Activated T-helper 17 cell treated with anti-CD3 and anti-CD28 coated beads, Interleukin-2, amount 50 U/mL, for 72 hours (primary cell): ENCODE measurements at places on chromosomes 16 and 17. TPM values are rescaled to one million over a fixed set of nuclear protein-coding genes. Genes with fewer than 3 reads are reported as not detected.

GRCh38 chr16:87126403-87127025 lies 190.7 kb downstream of the C16orf95 start:
- no peaks in the 10 kb centered on the region for H3K36me3 ChIP-seq
- no peak overlapping the region for H3K4me3 ChIP-seq
- no peak for ATAC-seq
- H3K27ac ChIP-seq, result no peak overlapping the region

HSD17B2 gene
- not detected for total RNA-seq

DNA sequence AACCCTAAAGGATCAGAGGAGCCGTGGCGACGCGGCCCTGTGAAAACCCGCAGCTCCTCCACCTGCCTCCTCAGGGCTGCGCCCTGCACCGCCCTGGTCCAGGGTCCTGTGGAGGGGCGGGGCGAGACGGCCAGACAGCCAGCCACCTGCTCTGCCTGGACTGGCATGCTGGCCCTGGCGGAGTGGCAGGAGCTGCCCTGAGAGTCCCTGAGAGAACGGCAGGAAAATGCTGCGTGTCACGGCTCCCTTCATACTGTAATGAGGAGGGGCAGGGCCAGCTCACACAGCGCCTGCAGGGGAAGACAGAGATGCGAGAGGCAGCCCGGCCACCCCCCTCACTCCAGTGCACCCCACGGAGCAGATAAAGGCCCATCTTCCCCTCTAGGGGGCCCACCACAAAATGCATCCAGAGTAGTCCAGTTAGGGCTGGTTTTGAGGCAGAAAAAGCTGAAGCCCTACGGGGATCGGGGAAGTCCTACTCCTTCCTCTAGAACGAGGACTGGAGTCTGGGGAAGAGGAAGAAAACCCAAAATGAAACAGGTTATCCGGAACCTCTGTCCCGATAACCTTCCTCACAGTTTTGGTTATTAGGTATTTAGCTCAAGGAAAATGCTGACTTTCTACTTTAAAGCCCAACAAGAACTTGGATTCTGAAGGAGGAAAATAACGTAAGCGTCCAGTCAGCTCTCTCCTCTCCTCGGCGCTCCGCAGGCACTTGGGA lies 97.6 kb upstream of the DNAH17 start:
- H3K4me3 ChIP-seq, result no peak overlapping the region
- no peak overlapping the region for H3K27ac ChIP-seq
- no peak for ATAC-seq
- H3K36me3 ChIP-seq, result peaks cover 100% of the 10 kb centered on the region
- H3K4me1 ChIP-seq, result peaks cover 11% of the 10 kb centered on the region

GRCh38 chr16:84314373-84314772 lies 19.7 kb downstream of the WFDC1 start:
- no peaks in the 10 kb centered on the region for H3K4me1 ChIP-seq
- no peak overlapping the region for H3K4me3 ChIP-seq
- H3K27ac ChIP-seq, result no peak overlapping the region
- no peaks in the 10 kb centered on the region for H3K36me3 ChIP-seq
- peaks cover 27% of the 10 kb centered on the region for H3K27me3 ChIP-seq

DHRS7C gene
- not detected for total RNA-seq

DNA sequence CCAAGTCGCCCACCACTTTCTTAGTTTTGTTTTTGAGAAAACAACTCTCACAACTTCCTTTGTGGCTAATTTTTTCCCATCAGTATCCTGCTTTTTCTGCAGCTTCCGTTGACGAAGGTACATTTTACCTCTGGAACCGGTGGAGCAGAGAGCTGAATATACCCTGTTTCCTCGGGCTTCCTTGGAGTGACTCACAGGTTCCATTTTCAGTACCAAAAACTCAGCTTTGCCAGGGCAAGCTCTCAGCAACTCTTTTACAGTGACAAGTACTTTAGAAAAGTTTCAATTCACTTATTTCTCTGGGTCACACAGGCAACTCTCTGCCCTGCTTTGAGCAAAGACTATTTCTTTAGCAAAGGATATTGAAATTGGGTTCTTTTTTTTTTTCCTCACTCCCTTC lies 318.9 kb downstream of the SNX29 start:
- peak; percentile 34 for ATAC-seq
- H3K27me3 ChIP-seq, result no peaks in the 10 kb centered on the region
- no peaks in the 10 kb centered on the region for H3K4me1 ChIP-seq

GRCh38 chr16:81900014-81900413 lies 111.3 kb downstream of the SDR42E1 start:
- H3K4me3 ChIP-seq, result no peak overlapping the region
- H3K27ac ChIP-seq, result no peak overlapping the region
- no peak for ATAC-seq
- H3K27me3 ChIP-seq, result no peaks in the 10 kb centered on the region

DNA sequence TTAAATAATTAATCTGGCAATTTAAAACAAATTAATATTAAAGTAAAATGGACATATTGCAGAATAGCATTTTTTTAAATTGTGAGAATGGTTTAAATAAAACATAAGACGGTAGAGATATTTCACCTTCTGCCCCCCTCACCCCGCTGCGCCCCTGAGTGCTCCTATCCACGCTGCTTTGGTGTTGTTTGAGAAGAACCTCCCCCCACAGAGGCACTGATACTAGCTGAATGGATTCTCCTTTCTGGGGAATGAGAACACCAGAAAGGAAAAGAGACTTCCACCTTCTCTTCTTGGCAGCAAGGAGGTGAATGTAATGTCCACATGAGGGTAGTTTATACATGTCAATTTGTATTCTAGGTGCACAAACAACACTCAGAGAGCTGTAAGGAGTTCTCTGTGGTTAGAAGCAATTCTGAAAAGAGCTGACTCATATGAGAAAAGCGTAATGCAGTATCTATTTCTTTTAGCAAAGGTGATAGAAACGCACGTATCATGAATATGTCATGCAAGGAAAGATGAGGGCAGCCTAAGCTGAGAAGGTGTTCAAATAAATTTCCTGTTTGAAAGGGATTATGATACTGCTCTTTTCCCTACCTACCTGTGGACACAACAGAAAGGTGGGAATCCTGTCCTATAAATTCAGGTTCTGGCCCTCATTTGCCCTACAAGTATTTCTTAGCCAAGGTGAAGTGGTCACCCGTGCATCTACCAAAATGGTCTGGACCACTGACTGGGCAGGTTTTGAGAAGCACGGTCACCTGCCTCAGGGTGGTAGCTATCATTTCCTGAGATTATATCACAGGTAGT lies 126.9 kb downstream of the PARN start:
- peak overlapping the region; percentile 82 for H3K27ac ChIP-seq
- H3K4me3 ChIP-seq, result peak overlapping the region; percentile 60
- peak; percentile 94 for ATAC-seq
- no peaks in the 10 kb centered on the region for H3K27me3 ChIP-seq

DNA sequence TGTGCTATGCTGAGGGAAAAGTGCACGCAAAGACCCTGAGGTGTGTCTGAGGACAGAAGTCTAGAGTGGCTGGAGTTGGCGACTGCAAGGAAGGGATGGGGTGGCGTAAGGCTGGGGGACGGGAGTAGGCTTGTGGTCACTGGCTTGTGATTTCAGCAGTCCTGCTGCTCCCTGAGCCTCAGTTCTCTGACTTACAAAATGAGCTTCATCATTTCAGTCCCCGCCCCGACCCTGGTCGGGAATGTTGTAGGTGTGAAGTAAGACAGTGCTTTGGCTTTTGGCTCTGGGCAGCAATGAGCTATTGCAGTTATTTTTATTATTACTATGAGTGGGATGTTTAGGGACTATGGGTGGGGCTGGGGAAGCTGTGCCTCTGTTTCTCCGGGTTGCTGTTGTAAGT lies 8.6 kb downstream of the ADGRG1 start:
- H3K27me3 ChIP-seq, result peaks cover 7% of the 10 kb centered on the region
- no peak overlapping the region for H3K27ac ChIP-seq
- no peak overlapping the region for H3K4me3 ChIP-seq

TLCD2 gene
- 0.26 TPM for total RNA-seq

GRCh38 chr17:78110363-78111015 lies 18.1 kb downstream of the TMC6 start:
- no peak overlapping the region for H3K4me3 ChIP-seq
- H3K27ac ChIP-seq, result peak overlapping the region; percentile 70
- H3K36me3 ChIP-seq, result peaks cover 80% of the 10 kb centered on the region
- ATAC-seq, result no peak
- no peaks in the 10 kb centered on the region for H3K27me3 ChIP-seq
- peaks cover 29% of the 10 kb centered on the region for H3K4me1 ChIP-seq

NLRC3 gene
- total RNA-seq, result 36.8 TPM

DNA sequence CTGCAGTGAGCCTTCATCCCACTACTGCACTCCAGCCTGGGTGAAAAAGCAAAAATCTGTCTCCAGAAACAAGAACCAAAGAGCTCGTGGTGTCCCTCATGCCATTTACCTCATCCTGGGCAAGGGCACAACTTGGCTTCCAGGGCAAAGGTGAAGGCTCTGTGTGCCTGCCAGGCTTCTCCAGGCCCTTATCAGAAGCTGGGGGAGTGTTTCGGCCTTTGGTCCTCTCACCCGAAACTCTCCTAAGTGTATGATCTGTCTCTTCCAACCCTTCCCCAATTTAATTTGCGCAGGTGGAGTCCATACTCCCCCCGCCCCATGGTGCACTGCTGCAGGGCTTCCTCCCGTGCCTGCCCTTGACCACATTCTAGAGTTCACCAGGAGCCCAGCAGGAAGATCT lies 1.1 kb downstream of the CES2 start:
- peaks cover 27% of the 10 kb centered on the region for H3K4me1 ChIP-seq
- H3K27me3 ChIP-seq, result no peaks in the 10 kb centered on the region
- H3K4me3 ChIP-seq, result peak overlapping the region; percentile 98
- H3K36me3 ChIP-seq, result peaks cover 72% of the 10 kb centered on the region
- ATAC-seq, result no peak
- peak overlapping the region; percentile 68 for H3K27ac ChIP-seq

- H3K4me3 ChIP-seq, result peak overlapping the region; percentile 71
- peaks cover 20% of the 10 kb centered on the region for H3K27me3 ChIP-seq
- ATAC-seq, result peak; percentile 25
Measured at GRCh38 chr17:55735731-55736405, 13.2 kb upstream of the TMEM100 start.

PRSS21 gene
- 1.2 TPM for total RNA-seq

- peaks cover 3% of the 10 kb centered on the region for H3K4me1 ChIP-seq
- ATAC-seq, result peak; percentile 93
- H3K27me3 ChIP-seq, result peaks cover 3% of the 10 kb centered on the region
- H3K36me3 ChIP-seq, result no peaks in the 10 kb centered on the region
- no peak overlapping the region for H3K27ac ChIP-seq
- H3K4me3 ChIP-seq, result no peak overlapping the region
Measured at GRCh38 chr17:57130708-57131461, 45.8 kb downstream of the AKAP1 start.

GRCh38 chr17:48191362-48191761 lies 83.8 kb downstream of the SNX11 start:
- no peaks in the 10 kb centered on the region for H3K27me3 ChIP-seq
- H3K27ac ChIP-seq, result no peak overlapping the region
- no peak overlapping the region for H3K4me3 ChIP-seq
- peaks cover 30% of the 10 kb centered on the region for H3K4me1 ChIP-seq
- H3K36me3 ChIP-seq, result peaks cover 82% of the 10 kb centered on the region

GRCh38 chr17:18920911-18921441 lies 31.0 kb upstream of the SLC5A10 start:
- peak overlapping the region; percentile 86 for H3K27ac ChIP-seq
- peaks cover 38% of the 10 kb centered on the region for H3K4me1 ChIP-seq
- no peaks in the 10 kb centered on the region for H3K27me3 ChIP-seq
- peak; percentile 74 for ATAC-seq

DNA sequence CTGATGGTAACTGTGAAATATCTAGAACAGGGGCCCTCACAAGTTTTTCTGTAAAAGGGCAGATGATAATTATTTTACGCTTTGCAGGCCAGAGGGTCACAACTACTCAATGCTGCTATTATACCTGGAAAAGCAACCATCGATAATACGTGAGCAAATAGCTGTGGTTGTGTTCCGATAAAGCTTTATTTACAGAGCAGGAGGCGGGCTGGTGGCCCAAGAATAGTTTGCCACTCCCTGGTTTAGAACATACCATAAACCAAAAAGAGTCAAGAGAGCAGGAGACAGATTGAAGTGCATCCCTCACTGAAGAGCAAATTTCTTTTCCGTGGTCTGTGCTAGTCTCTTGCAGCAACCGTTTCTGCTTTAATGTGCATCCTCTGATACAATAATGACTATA lies 77.9 kb upstream of the DYNLRB2 start:
- no peaks in the 10 kb centered on the region for H3K4me1 ChIP-seq
- no peaks in the 10 kb centered on the region for H3K36me3 ChIP-seq
- peaks cover 5% of the 10 kb centered on the region for H3K27me3 ChIP-seq
- no peak overlapping the region for H3K27ac ChIP-seq

DNA sequence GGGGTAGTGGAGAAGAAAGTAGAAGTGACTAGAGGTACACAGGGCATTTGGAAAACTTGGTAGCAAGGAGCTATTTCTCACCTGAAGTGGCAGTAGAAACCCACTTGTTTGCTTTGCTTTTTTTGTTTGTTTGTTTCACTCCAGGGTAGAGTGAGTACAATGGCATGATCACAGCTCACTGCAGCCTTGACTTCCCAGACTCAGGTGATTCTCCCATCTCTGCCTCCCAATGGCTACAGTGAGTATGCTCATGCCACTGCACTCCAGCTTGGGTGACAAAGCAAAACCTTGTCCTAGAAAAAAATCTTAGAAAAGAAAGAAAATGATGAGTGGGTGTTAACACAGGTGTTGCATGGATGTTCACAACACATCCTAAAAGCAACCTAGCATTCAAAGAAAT lies 40.4 kb downstream of the SCNN1G start:
- ATAC-seq, result no peak
- H3K4me1 ChIP-seq, result no peaks in the 10 kb centered on the region
- no peak overlapping the region for H3K27ac ChIP-seq

- H3K27ac ChIP-seq, result no peak overlapping the region
- no peak for ATAC-seq
- peaks cover 17% of the 10 kb centered on the region for H3K27me3 ChIP-seq
- H3K4me1 ChIP-seq, result no peaks in the 10 kb centered on the region
- H3K36me3 ChIP-seq, result no peaks in the 10 kb centered on the region
Measured at GRCh38 chr17:73325527-73325842, 13.7 kb upstream of the CDC42EP4 start.

GRCh38 chr17:65163990-65164495 lies 26.9 kb downstream of the RGS9 start:
- H3K4me1 ChIP-seq, result peaks cover 15% of the 10 kb centered on the region
- H3K36me3 ChIP-seq, result no peaks in the 10 kb centered on the region
- no peaks in the 10 kb centered on the region for H3K27me3 ChIP-seq
- ATAC-seq, result peak; percentile 100

DNA sequence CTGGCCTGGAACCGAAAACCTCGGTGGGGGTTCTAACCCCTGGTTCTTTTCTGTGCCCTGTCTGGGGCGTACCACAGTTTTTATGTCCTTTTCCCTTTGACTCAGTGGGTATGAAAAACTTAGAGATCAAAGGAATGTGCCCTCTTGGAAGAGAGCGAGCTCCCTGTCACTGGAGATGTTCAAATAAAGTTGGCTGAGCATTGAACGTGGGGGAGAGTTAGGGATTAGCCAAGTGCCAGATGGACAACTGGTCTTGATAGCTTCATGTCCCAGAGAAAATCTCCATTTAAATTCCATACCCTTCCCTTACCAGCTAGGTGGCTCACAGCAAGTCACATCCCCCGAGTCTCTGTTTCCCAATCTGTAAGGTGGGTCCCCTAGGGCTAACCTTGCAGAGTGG lies 9.5 kb downstream of the ADGRG1 start:
- no peak overlapping the region for H3K4me3 ChIP-seq
- no peaks in the 10 kb centered on the region for H3K4me1 ChIP-seq
- H3K27ac ChIP-seq, result no peak overlapping the region
- ATAC-seq, result no peak
- H3K36me3 ChIP-seq, result no peaks in the 10 kb centered on the region

ODAD4 gene
- 0.63 TPM for total RNA-seq
